ENCODE measurements at places on chromosomes 11 and 22.

GRCh38 chr11:117410861-117411710 lies 83.4 kb downstream of the CEP164 start:
- no peak for DNase-seq

- no peak for DNase-seq
These were observed 47.5 kb upstream of the MRGPRX1 start for GRCh38 chr11:18986744-18987143.

- no peak for DNase-seq
These were observed 163.0 kb downstream of the MN1 start for GRCh38 chr22:27638329-27639233.

- DNase-seq, result no peak
These were observed 139.5 kb downstream of the COMMD9 start for GRCh38 chr11:36149538-36150242.

GRCh38 chr11:77497368-77497767 lies 23.5 kb upstream of the PAK1 start:
- no peak for DNase-seq

DNA sequence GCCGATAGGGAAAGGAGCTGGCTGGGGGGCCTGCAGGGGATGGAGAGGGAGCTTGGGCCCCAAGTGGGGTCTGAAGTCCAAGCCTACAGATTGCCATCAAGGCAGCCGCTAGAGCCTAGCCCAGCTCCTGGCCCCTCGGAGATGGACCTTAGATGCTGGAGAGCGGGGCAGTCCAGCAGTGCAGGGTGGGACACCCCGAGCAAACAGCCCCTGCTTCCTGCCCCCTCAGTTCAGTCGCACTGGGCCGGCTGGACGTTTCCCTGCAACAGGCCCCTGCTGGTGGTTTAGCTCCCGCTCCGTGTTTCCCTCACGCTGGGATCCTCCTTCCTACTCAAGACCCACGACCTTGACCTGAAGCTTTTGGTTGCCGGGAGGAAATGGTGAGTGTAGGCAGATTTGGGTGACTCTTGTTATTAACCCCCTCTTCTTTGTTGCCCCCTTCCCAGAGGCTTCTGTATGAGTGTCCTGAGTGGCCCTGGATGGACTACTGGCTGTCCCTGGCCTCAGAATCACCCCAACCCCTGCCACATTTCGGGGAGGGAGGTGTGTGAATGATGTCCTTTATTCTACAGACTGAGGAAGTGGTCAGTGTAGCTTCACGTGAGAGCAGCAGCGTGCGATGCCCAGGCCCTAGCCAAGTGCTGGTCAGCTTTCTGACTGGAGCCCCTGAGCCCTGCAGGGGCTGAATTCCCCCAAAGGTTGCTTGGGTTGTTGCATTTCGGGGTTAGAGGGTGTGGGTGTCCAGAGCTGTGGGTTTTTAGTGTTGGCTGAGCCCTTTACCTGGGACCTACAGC lies 2.7 kb downstream of the ST3GAL4 start:
- no peak for DNase-seq

DNA sequence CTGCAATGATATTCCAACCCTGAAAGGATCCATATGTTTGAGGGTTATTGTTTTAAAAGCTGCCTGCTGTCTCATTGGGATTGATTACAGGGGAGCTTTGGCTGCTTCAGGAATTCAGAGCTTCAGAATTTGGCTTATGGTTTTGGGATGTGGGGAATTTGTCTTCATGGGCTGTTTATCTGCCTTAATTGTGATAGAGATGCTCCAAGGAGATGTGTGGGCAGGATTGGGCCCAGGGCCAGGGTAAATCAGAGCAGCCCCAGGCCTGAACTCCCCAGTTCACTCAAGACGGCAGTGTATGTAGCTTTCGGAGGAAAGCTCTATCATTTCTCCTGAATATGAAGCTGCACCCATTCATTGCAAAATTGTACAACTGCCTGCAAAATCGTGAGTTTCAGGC lies 88.5 kb downstream of the ALX4 start:
- no peak for DNase-seq

DNA sequence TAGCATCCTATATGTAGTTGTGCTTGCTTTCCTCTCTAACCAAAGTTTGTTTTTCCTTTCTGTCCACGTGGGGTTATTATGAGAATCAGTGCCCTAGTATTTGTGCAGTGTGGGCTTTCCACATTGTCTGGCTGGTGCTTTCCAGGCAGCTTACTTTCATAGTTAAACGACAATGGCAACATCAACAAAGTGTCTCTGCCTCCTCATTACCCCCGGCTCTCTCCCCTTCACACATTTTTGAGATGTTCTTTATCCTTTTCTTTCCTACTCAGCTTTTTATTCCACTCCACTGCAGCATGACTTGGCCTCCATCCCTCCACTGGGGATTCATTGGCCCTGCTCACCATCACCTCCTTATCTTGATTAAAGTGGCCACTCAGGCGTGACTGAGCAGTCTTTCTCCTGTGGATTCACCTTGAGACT lies 19.1 kb downstream of the SPECC1L start:
- DNase-seq, result no peak

DNA sequence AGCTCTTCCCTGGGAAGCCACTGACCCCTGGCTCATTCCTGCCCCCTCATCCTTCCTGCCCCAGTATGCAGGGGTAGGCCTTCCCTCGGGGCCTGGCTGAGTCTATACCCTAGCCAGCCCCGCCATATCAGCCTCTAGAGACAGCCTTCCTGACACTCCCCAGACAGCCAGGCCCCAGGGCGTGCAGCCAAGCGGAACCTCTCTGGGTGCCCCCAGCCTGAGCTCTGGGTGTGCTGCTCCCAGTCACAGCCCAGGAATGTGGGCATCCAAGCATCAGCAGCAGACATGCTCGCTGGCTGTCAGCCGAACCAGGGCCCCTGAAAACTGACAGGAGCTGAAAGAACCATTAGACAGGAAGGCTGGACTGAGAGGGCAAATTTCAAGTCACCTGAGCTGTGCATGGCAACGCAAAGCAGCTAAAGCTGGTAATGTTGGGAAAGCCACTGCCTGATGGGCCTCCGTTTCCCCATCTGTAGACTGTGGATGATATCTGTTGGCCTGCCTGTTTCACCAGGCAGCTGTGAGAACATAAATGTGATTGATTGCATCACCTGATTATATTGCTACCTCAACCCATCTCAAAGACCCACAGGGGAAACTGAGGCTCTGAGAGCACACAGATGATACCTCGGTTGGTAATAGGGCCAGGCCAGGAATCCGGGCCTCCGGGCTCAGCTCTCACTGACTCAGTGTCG lies 93.2 kb downstream of the LRRC32 start:
- DNase-seq, result no peak

DNA sequence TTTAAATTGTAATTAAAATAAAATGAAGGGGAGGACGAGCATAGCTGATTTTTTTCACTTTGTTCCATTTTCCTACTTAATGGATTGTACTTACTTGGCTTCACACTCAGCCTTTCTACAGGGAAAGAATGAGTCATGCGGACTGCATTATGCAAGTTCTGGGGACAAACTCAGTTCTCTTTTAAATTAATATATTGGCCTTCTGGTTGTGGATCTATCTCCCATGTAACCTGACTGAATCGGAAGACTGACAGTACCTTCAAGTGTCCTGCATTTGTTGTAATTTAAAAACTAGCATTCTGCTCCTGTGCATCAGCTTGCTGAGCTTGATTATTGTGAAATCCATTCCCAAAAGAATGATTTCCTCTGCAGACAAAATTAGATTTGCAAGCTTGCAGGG lies 12.2 kb downstream of the OR8D1 start:
- no peak for DNase-seq

DNA sequence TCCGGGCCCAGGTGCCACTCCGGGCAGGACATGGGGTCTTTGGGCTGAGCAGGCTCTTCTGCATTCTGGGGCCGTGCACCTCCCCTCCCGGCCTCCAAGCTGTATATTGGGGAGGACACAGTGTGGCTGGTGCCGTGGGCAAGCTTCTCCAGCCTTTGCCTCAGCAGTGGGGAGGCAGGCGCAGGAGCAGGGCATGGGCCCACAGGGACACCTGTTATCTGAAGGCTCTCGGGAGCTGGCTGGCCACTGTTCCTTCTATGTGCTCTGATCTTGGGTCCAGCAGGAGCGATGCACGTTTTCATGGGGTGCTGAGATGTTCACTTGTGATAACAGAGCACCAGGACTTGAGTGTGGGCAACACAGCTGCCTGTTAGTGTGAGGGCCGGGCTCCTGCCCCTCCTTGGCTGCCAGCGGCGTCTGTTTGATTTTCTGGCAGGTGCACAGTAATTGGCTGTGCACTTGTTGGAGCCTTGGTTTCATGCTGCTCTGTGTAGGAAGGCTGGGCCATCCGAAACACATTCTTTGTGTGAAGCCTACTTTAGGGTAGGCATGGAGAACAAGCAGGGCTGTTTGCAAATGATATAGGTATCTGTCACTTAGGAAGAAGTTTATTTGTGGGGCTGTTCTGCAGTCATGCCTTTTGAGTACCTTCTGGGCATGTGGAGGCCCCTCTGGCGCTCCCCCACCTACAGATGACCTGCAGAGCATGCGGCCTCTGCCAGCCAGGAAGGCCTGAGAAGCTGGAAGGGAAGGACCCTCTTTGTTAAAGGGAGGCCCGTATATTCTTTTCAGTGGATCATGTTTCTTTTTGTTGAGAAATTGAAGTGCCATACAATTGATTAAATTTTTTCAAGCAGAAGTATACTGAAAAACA lies 201.5 kb downstream of the TBC1D22A start:
- no peak for DNase-seq

DNA sequence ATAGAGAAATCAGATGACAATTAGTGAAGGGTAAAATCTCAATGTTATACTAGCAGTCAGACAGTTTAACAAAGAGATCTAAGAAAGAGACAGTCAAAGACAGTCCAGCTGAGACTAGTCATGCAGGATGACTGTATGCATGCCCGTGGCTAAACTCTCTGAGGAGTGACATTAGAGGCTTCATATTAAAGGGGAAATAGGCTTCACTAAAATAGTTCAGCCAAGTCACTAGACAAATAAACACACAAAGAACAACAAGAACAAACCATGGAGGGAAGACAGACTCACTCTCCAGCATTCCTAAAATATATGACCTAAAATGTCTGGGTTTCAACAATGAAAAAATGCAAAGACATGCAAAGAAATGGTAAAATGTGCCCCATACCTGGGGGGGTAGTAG lies 18.6 kb upstream of the APLNR start:
- no peak for DNase-seq

GRCh38 chr11:93089474-93090102 lies 108.2 kb downstream of the SLC36A4 start:
- DNase-seq, result no peak

DNA sequence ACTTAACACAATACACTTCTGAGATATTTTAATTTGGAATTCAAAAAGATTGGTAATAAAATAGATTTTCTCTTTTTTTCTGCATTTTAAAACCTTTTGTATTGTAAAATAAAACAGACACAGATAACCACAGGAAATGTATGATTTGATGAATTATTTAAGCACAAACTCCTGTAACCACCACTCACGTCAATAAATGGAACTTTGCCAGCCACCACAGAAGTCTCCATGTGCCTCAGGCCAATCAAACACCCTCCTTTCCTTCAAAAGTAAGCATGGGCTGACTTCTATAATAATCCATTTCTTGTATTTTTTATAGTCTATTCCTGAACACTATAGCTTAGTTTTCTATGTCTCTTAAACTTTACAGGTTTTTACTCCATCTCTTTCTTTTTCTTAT lies 721.7 kb downstream of the DLG2 start:
- DNase-seq, result no peak

DNA sequence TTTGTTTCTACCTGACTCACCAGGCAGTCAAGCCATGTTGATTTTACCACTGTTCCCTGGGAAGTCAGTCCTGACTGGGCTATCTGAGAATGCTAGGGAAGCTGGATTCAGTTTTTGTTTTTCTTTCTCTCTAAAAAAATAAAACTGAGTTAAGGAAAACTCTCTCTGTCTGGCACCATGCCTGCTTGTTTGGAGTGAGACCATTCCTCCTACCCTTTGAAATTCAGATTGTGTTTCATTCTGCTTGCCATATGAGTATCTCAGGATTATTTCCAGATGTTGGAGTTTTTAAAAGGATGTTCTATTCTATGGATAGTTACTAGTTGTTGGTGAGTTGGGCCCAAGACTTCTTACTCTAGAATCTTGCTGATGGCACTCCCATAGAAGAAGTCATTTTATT lies 1917.0 kb downstream of the LRRC4C start:
- DNase-seq, result no peak

- DNase-seq, result peak; percentile 44
These were observed 2.7 kb downstream of the CRYBB3 start for GRCh38 chr22:25202290-25202921.

DNA sequence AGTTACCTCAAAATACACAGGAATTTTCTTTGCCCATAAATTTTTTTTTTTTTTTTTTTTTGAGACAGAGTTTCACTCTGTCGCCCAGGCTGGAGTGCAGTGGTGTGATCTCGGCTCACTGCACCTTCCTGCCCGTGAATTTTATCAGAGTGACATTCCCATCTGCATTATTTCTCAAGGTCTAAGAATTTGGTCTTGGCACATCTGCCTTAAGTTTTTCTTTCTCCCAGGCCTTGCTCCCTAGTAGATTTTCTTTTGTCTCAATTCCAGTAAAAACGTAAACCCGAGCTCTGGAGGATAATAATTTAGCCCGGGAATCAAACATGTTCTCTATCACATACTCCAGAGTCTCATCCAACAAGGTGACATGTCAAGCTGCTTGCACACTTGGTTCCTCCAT lies 12.4 kb downstream of the TRIM6 start:
- DNase-seq, result no peak

DNA sequence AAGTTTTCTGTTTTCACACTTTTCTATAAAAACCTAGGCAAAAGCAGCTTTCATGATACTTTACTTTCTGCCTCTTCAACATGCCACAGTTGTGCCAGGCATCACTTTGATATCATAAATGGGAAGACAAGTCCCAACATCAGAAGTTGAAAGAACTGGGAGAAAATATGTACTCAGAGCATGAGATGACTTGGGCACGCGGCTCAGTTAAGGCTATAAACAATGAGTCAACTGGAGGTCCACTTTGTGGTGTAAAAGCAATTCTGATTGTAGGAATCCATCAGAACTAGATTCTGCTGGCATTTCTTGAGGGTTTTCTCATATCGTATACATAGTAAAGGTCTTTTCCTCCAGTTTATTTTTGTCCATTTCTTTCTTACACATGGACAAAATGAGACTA lies 109.7 kb upstream of the USP47 start:
- DNase-seq, result no peak
